ENCODE measurements at places on chromosomes 11 and 22.

- DNase-seq: no peak
These were observed 1.5 kb downstream of the IGSF9B start for GRCh38 chr11:133955081-133955891.

DNA sequence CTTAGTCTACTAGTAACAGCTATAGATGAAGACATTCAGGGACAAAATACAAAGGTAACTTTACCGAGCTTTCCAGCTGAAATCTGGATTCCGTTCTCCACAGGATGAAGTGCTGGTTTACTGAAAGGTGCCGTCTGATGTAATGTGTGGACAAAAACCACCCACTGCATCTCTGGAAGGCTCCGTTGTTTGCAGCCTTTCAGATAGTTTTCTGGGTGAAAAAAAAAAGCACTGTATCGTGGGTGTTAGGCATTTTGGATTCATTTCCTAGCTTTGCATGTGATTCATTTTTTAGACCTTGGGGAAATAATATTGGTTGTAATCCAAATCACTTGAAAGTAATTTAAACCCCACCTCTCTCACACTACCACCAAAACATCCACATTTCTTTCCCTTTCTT is 10.4 kb downstream of the JAM3 start:
- no peak for DNase-seq

GRCh38 chr11:72637926-72638325 is 36.3 kb downstream of the PDE2A start:
- DNase-seq: no peak

GRCh38 chr11:10459029-10459970 is 4.2 kb downstream of the AMPD3 start:
- peak; percentile 10 for DNase-seq

GRCh38 chr11:120307476-120307875 is 17.6 kb upstream of the TLCD5 start:
- DNase-seq: no peak

DNA sequence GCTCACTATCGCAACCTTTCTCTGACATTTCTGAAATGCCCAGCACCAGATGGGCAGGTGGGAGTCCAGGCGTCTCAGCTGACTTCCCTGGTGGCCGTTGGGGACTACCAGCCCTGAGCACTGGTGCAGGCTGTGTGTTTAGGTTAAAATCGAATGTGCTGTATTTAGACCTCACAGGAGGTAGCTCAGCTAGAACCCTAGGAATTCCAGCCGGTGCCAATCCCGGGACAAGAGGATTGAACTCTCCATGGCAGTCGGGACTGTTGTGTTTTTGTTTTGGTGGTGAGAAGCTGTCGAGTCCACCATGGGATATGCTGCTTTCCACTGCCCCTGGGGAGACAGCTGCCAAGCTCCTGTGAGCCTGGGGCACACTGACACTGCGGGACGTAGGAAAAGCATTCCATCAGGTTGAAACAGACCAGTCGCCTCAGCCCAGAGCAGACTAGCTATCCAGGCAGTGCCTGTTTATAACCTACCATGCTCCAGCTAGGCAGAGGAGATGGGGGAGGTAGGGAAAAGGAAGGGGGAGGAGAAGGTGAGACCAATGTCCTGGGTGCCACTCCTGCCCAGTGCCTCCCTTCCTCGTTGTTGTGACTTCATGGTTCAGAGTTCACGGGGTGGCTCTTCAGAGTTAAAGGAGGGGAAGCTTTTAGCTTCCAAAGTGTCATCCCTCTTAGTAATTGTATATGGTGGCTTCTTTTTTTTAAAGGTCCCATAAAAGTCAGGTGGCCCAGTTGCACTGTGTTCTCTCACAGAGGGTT is 53.0 kb downstream of the MICAL2 start:
- DNase-seq: peak; percentile 70

- DNase-seq: peak; percentile 34
These were observed 87.9 kb downstream of the ADAMTS15 start for GRCh38 chr11:130536106-130537040.

GRCh38 chr11:714436-714835 is 8.4 kb downstream of the EPS8L2 start:
- no peak for DNase-seq

- DNase-seq: peak; percentile 86
These were observed 2.6 kb upstream of the GCAT start for GRCh38 chr22:37804881-37805809.

- peak; percentile 91 for DNase-seq
These were observed 556.1 kb downstream of the SOX6 start for GRCh38 chr11:15800111-15800800.

GRCh38 chr11:111417766-111418435 is 38.8 kb upstream of the POU2AF1 start:
- DNase-seq: peak; percentile 55

GRCh38 chr11:119584193-119585042 is 144.6 kb downstream of the NECTIN1 start:
- DNase-seq: peak; percentile 73
